ENCODE measurements at places on chromosomes 2 and 18.

DNA sequence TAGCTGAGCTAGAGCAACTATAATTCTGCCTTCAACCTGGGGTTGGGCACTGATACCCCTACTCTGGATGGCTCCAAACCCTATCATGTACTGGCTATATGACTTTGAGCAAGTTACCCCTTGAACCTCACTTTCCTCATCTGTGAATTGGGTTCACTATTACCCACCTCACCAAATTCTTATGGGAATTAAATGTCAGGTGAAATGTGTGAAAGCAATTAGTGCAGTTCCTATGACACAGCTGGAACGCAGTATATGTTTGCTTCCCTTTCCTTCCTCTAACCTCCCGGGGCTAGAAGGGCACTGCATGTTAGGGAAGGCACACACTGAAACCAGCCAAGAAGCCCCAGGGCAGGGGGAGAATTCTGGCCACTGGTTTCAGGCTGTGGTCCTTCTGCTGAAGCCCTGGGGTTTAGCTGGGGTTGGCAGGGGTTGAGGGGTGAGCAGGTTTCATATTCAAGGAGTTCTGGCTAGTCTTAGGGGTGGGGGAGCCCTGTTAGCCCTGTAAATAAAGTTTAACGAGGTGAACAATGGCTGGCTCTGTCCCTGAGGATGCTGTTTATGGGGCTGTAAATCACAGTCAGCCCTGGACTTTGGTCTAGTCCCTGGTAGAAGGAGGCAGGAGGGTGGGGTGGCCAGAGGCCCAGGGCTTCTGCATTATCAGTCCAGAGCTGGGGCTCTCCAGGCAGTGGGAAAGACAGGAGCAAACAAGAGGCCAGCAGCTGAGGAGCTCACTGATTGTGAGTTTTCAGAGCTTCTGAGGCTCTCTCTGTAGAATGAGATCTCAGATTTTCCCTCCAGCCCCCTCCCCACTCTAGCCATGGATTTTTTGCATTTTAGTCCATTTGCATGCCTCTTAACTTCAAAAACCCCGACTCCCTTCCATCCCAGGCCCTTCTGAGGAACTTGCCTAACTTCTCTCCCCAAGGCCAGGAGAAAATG lies 8.0 kb downstream of the PKDCC start:
- DNase-seq = no peak

- DNase-seq = no peak
Measured at GRCh38 chr18:25125680-25126079, 226.3 kb downstream of the ZNF521 start.

GRCh38 chr2:172516299-172516698 lies 39.6 kb upstream of the PDK1 start:
- DNase-seq = no peak

GRCh38 chr18:32530947-32531651 lies 60.4 kb upstream of the GAREM1 start:
- DNase-seq = no peak

- no peak for DNase-seq
Measured at GRCh38 chr2:149566652-149567051, 20.9 kb downstream of the MMADHC start.

DNA sequence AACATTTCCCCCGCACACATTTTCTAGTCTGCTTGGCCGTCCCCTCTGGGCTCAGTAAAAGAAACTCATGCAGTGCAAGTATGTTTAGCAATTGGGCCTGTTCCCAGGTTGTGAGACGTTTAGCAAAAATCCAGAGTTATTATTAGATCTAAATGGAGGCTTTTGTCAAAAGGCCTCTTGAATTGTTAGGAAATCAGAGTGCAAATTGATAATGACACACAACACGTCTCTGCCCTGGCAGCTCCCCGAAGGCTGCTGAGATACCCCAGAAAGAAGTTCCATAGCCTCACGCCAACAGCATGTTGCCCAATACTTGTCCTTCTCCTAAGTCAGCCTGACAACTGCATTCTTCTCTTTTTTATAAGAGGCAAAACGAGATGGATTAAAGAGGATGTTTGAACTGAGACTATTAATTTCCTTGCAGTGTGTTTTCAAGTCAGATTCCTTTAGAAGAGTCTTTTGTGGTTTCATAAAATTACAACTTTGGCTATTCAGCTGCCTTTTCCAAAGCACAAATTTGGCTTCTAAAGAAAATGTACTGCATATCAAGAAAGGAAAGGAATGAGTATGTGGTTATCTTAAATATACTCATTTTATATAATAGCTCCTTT lies 202.2 kb downstream of the TRIB2 start:
- no peak for DNase-seq

GRCh38 chr2:220034426-220035130 lies 407.1 kb downstream of the SLC4A3 start:
- DNase-seq = no peak

- no peak for DNase-seq
Measured at GRCh38 chr18:40272630-40273231, 1682.3 kb upstream of the PIK3C3 start.

DNA sequence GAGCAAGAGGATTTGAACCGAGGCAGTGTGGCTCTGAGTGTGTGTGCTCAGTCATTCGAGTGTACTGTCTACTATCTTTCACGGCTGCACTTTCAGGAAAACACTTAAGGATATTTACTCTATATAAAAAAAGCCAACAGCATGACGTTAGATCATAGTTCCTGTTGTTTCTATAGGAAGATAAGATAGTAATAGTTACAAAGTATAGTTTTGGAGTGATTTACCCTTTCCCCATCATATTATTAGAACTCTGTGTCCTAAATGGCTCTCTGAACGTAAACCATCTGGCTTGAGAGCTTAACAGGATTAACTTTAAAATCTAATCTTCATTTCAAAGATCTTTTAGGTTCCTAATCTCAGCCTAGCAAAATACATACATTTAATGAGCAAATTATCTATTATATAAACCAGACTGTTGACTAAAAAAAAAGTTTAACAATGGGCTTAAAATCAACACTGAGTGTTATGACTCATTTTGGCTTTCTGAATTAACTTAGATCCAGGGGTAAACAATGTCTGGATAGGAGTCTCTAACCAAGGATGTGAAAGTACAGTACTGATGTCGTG lies 150.3 kb upstream of the DNMT3A start:
- no peak for DNase-seq

Data from GM12892 (cell line).